CD4-positive, alpha-beta T cell treated with Interferon alpha-2 for 1 hour (primary cell): ENCODE measurements at places on chromosomes 16 and 17.

GRCh38 chr17:67902511-67903231, 77.4 kb downstream of the BPTF start:
- no peak for DNase-seq

DNA sequence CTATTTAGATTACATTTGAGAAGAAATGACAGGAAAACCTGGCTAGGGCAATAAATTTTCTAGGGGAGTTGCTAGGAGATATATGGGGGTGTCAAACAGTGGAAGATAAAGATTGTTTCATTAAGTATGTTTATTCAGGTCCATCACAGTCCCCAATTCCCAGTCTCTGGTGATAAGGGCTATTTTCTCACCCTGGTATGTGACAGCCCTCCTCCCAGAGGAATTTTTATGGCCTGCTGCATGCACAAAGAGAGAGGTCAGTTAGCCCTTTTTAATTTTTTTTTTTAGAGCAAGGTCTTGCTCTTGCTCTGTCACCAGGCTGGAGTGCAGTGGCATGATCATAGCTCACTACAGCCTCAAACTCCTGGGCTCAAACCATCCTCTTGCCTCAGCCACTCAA, 53.6 kb upstream of the ATF7IP2 start:
- no peak for DNase-seq

DNA sequence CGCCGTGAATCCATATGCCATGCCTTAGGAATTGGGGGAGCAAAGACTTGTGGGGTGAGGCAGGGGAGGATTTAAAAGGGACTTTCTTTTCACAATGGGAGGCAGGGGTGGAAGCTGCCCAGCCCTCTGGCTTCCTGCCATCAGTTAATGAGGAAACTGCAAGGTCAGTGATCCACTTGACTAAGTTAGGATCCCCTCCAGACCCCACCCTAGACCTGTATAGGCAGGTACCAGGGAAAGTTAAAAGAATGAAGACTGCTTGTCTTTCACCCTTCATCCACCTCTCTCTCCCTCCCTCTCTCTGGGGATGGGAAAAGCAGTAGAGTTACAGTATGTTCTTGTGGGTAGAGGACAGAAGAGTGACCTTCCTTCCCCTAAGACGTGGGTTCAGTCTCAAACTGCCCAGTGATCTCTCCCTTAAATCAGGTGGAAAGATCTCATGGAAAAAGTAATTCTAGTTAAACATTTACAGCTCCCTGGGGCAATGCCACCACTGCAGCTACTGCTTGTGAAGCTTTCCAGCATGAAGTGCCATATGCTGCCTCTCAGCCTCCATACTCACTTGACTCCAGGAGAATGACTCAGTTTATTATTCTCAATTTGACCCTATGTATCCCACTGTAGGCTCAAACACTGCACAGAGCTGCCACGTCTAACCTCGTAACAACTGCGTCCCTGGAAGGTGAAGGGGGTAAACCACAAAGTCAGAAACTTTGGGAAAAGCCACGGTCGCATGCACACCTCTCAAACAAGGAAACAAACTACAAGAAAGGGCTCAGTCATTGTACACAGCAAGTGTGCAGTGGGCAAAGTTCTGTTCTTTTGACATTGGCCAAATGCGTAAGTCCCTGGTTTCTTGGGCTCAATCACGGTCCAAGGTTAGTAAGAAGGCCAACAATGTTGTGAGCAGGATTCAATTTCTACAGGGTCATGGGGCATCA, 1.2 kb downstream of the COA3 start:
- no peak for DNase-seq

GRCh38 chr16:75811020-75811634, 84.8 kb upstream of the CPHXL start:
- no peak for DNase-seq
